ENCODE measurements at places on chromosomes 4 and X. TPM values are rescaled to one million over a fixed set of nuclear protein-coding genes. Genes with fewer than 3 reads are reported as not detected.

DNA sequence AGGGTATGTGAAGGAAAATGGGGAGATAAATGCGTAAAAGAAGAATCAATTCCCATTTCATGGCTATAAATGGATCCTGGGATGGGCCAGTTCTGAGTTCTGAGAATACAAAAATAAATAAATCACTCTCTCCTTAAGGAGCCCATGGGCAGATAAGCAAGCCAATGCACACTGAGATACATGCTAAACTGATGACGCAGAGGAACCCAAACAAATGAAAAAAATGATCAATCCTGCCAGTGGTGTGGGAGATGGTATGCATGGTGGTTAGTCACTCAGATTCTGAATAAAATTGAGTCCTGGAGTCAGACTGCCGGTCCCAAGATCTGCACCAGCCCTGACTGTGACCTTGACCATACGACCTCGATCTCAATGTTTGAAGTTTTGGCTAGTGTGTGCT lies 59.7 kb downstream of the NEIL3 start:
- no peak for DNase-seq

GRCh38 chr4:153374442-153374841 lies 30.0 kb downstream of the MND1 start:
- DNase-seq: no peak

- no peak for DNase-seq
These were observed 50.9 kb downstream of the UCHL1 start for GRCh38 chr4:41307638-41308037.

GRCh38 chr4:153755186-153755585 lies 4.6 kb downstream of the RNF175 start:
- DNase-seq: no peak

WWC2 gene
- 27.1 TPM for total RNA-seq

- DNase-seq: no peak
These were observed 81.8 kb downstream of the MID1IP1 start for GRCh38 chrX:38882894-38883626.

P2RY4 gene
- not detected for total RNA-seq

DNA sequence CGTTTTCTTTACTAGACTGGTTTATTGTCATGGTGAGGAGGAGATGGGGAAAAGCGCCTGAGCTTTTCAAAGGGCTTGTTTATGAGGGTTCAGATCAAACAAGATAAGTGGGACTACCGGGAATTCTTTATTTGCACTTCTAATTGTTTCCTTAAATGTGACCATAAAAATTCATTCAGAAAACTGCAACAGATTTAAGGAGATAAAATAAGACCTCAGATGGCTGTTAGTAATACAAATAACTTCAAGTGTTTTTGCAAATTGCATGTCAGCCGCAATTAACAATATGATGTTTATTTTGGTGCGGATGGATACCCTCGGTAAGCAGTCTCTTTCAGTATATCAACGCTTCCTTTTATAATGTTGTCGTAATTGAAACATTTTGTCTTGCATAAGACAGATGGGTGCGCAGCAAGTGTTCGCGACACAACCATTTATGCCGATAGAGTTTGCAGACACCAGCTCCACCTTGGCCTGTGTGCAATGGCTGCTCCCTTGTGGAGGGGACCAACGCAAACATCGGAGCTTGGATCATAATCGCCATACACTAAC lies 151.0 kb downstream of the C4orf33 start:
- DNase-seq: no peak

TCEAL6 gene
- not detected for total RNA-seq

DNA sequence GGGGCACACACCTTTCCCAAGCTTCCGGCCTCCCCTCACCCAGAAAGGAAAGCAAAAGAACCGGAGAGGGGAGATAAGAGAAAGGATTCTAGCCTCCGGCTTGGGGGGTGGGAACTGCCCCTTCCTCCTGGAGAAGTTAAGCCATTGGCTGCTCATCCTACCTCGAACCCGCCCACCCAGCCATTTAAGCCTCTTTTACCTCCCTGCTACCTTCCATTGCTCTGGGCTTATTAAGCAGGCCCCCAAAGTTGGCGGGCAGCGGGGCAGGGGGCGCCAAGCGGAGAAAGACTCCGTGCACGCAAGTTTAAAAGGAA lies 2.3 kb downstream of the MAML3 start:
- DNase-seq: peak; percentile 88

- no peak for DNase-seq
These were observed 60.9 kb downstream of the HTT start for GRCh38 chr4:3135155-3136011.

GRCh38 chrX:32281853-32282252 lies 929.5 kb downstream of the DMD start:
- DNase-seq: no peak

- DNase-seq: peak; percentile 67
These were observed 14.5 kb downstream of the SPACA5 start for GRCh38 chrX:48021026-48021900.

DNA sequence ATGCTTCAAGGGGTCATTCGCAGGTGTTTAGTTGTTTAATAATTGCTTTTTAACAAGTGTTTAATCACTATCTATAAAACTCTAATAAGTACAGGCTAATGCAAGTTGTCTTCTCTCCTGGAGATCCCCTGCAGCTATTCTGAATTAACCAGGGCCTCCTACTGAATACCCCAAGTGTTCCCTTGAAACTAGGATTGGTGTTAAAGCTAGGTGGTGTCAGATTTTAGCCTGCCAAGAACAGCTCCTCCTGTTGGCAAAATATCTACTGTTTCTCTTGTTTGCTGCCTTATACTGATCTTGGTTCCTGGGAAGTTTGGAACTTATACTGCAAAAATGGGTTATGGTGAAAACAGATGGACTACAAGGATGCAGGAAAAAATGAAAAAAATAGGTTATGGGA lies 26.1 kb upstream of the TMEM154 start:
- no peak for DNase-seq

DNA sequence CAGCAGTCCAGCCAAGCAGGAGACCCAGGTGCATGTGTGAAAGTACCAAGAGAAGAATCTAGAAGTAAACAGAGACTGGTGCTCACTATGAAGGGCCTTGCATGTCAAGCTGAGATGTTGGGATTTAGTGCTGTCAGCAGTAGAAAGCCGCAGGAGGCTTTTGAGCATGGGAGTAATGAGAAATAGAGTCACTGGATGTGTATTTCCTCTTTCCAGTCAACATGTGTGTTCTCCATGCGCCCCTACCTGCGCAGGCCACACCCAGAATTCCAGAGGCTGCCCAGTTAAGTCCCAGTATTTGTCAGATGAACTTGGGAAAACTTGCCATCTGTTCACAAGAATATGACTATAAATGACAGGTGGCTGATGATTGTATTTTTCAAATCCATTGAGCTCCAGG lies 4.5 kb upstream of the MAMLD1 start:
- no peak for DNase-seq
